ENCODE measurements at places on chromosomes 11 and 22.

GRCh38 chr11:95595973-95596489 lies 193.6 kb downstream of the FAM76B start:
- no peak for DNase-seq

- no peak for DNase-seq
Observed at GRCh38 chr22:19990609-19991394, 25.8 kb downstream of the ARVCF start.

DNA sequence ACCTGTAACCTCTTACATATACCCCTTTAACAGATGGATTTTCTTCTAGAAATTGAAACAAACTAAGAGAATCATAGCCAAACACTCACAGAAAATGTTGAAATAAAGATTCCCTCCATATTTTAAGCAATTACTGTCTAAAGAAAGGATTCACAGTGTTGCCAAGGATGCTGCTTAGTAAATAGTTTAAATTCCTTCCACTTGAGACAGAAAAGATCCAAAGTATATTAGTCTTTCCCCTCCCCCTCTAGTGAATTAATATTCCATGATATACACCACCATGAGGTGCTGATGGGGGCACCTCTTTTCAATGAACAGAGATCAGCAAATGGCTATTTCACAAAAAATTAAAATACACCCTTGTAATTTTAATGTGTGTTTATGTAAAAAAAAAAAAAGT lies 186.8 kb downstream of the SOX6 start:
- DNase-seq = no peak

GRCh38 chr11:20113149-20113438 lies 47.2 kb downstream of the DBX1 start:
- no peak for DNase-seq

GRCh38 chr11:95104121-95104830 lies 14.6 kb downstream of the ENDOD1 start:
- no peak for DNase-seq

GRCh38 chr11:94907226-94907625 lies 66.1 kb downstream of the CWC15 start:
- no peak for DNase-seq

DNA sequence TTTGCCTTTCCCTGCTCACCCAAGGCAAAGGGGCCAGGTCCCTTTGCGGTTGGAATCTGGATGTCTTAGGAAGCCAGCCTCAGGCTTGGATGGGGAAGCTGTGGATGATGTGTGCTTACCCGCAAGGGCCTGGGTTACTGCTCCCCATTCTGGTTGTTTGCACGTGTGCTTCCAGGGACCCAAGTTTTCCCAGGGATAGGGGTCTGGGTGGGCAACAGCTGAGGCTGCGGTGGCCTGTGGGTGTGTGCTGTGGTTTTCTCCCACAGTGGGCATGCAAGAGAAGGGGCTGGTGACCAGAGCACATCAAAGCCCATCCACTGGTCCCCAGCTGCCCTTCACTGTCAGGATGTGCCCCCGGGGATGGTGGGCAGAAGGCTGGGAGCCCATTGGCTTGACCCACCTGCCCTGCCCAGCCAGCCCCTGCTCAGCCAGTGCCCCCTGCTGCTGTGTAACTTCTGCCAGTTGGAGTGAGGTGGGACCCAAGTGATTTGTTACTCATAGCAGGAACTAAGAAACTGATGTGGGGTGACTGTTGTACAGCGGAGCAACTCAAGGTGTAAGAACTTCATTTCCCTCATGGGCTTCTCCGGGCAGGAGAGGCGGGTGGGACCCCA lies 3.3 kb downstream of the CAPN5 start:
- no peak for DNase-seq

DNA sequence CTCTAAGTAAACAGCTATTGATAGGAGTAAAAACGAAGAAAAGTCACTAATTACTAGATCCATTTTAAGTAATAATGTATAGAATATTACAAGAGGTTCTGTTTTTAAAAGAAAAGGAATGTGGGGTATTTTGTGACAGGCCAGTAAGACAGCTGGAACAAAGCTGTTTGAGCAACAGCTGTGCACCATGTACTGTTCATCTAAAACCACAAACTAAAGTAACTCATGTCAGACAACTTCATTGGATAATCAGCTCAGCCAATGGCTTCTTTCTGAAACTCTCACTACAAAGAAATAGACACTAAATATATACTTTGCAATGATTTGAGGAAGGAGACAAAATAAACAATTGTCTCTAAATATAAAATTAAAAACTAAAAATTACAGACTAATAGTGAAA lies 16.1 kb downstream of the RRAS2 start:
- no peak for DNase-seq

- no peak for DNase-seq
Observed at GRCh38 chr22:45673482-45674175, 2.0 kb downstream of the ATXN10 start.

DNA sequence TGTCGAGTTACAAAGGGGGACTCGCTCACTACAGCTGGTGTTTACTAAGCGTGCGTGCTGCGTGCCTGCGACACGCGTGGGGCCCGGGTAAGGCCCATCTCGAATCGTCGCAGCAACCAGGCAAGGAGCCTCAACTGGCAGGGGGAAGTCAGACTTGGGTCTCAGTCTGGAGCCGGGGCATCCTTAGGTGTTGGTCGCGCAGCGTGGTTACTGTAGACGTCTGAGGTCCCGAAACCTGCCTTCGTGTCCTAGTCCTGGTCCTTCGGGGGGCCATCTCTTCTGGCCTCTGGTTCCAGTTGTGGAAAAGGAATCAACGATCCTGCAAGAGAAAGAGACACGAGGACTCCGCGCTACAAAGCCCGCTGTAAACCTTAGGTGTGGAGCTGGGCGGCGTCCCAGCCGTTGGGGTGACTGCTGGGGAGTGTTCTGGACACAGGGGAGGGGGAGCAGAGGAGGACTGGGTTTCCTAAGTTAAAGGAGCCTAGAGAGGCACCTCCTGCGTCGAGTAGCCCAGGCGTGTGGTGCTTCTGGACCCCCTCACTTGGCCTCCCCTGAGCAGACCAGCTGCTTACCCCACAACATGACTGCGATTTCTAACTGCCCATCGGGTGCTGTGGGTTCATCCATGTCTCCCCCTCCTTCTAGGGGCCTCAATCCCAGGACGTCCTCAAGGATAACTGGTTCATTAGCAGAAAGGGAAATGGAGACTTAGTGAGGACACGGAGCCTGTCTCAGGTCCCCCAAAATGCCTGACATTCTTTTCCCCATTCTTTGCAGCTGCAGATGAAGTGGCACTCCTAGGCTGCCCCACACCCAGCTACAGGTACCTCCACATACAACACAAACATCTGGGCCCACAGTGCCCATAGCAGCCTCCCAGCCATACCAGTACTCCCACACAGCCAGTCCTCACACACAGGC lies 4.9 kb upstream of the WNT11 start:
- DNase-seq = no peak

DNA sequence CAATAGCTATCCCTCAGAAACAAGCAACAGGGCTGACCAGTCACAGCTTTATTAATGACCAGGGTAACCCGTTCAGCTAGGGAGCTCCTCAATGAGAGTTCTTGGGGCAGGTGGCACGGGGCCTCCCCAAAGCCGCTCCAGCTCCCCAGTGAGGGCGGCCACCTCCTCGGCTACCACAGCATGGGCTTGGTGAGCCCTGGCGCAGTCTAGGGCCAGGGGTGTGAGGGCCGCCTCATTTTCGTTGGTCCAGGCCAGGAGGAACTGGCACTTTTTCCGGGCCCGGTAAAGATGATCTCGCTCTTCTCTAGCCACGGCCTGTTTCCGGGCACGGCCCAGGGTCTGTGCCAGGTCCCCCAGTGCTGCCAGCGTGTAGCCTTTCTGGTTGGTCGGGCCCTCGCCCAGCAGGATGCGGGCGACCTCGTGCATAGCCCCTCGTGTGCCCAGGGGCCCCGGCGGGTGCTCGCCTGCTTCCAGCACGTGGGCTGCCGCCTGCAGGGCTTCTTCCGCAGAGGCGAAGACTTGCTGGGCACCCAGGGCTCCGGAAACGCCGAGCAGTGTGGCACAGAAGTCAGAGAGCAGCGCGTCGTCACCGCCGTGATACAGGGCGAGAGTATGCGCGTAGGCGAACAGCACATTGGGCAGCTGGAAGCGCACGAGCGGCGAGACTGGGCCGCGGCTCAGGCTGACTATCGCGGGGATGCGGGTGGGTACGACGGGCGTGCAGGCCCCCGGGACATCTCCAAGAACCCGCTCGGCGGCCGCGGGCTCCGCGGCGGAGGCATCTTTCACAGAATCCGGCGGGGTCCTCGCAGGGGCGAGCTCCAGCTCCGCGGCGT lies 913 bp downstream of the ZNHIT2 start:
- DNase-seq = peak; percentile 44

- DNase-seq = peak; percentile 73
Observed at GRCh38 chr11:67437082-67437808, at the start of gene PTPRCAP. Gene PTPRCAP (minus strand): TSS chr11:67437682. CDS start chr11:67437619, 63 bp downstream.

DNA sequence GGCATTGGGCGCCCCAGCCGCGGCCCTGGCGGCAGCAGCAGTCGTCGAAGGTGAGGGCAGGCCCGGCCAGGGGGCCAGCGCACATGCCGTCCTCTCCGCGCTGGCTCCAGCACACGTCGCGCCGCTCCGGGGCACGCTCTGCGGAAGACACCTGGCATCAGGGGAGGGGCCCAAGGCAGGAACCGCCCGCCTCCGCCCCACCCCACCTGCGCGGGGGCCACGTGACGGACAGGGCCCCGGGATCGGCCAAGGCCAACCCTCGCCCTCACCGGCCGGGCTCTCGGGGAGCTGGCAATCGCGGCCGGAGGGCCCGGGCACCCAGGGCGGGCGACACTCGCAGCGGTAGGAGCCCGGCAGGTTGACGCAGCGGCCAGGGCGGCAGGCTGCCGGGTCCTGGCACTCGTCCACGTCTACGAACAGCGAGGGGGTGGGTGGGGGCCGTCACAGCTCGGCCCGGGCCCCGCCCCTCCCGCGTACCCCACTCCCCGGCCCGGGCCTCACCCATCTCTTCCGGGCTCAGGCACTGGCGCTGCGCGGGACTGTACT lies 14.9 kb downstream of the SCYL1 start:
- no peak for DNase-seq

GRCh38 chr11:8863838-8864237 lies 47.2 kb upstream of the AKIP1 start:
- DNase-seq = no peak

DNA sequence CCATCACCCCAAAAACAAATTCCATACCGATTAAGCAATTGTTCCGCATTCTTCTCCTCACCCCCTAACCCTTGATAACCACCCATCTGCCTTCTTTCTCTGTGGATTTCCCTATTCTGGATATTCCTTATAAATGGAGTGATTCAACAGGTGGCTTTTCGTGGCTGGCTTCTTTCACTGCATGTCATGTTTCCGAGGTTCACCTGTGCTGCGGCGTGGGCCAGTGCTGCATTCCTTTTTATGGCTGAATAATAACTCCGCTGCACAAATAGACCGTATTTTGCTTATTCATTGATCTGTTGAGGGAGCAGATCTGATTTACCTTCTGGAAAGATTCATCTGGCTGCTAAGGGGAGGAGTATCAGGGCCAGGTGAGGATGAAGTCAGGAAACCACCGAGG lies 94.8 kb upstream of the ASPHD2 start:
- DNase-seq = no peak

DNA sequence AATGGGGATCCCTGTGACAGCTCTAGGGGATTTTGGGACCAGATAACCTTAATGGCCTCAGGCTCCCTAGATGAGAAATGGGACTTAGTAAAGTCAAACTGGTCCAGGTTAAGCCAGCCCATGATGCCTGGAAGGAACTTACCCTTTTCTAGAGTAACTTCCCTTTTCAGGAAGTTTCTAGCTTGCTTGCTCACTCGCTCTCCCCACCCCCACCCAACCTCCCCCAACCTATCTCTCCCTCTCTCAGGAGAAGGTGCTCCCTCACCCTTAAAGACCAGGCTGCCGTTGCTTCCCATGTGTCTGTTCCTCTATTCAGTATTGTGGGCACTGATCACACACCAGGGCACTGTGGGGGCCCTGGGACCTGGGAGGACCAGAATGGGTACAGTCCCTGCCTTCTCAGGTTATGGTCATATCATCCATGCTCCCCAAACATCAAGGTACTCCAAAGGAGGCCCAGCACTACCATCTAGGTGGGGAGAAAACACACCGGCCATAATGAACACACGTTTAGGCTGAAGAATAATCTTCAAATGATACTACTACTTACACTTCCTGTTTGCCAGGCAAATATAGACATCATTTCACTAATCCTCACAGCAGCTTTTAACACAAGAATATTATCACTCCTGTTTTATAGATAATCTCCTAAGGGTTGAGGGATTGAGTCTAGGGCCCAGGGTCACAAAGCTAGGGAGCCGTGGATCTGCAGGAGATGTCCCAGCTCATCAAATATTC lies 18.2 kb downstream of the KCNQ1OT1 start:
- no peak for DNase-seq

- no peak for DNase-seq
Observed at GRCh38 chr11:87417951-87418350, 380.2 kb downstream of the TMEM135 start.

DNA sequence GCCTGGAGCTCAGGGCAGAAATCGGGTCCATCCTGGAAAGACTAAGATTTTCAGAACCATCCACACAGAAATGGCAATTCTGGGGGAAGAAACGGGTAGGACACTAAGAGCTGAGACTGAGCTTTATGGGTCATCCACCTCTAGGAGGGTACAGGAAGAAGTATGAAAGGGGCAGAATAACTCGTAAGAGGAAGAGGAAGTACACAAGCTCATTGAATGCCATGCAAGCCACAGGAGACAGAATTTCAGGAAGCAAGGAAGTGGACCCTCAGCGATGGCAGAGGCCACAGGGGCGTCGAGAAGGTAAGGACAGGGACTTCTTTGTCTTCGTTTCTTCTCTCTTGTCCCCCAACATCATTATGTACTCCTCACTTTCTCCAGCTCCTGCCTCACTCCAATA lies 169.6 kb downstream of the MAML2 start:
- DNase-seq = no peak

DNA sequence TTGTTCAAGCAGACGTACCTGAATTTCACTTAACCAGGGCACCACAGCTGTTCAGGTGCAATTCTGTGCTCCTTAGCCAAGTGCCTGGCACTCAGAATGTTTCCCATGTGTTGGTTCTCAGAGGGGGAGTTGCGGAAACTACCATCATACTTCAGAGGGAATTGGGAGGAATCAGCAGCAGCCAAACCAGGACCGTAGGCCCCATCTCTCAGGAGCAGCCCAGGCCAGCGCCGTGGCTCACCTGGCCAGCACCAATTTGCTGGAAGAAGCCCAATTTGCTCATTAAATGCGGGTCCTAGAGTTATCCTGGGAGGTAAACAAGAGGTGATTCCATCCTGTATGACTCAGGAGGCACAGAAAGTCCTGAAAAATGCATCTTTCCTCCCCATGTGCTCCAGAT lies 435.4 kb downstream of the BRD1 start:
- DNase-seq = no peak

DNA sequence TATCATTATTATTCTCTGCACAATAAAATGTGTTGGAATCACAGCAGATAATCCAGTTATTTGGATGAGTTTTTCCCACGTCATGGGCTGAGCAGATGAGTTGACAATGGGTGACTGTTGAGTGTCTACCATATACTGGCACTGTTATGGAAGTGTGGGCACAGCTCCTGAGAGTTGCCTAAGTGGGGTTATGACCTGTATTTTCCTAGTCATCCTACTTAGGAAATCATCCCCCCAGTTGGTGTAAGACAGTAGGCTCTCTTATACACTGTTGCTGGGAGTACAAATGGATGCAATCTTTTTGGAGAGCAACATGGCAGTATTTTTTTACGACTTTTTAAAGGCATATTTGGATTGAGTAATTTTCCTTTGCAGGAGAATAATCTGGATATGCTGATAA lies 66.4 kb downstream of the TRAF6 start:
- DNase-seq = no peak

- no peak for DNase-seq
Observed at GRCh38 chr11:11572386-11572785, 49.4 kb downstream of the GALNT18 start.
